ENCODE measurements at places on chromosomes 5 and 9.

GRCh38 chr5:18778225-18778624, 1144.0 kb downstream of the TAF11L14 start:
- no peak for DNase-seq

GRCh38 chr9:131754846-131755245, 15.0 kb upstream of the RAPGEF1 start:
- no peak for DNase-seq

GRCh38 chr5:88940713-88941112, 57.7 kb upstream of the MEF2C start:
- DNase-seq: no peak

DNA sequence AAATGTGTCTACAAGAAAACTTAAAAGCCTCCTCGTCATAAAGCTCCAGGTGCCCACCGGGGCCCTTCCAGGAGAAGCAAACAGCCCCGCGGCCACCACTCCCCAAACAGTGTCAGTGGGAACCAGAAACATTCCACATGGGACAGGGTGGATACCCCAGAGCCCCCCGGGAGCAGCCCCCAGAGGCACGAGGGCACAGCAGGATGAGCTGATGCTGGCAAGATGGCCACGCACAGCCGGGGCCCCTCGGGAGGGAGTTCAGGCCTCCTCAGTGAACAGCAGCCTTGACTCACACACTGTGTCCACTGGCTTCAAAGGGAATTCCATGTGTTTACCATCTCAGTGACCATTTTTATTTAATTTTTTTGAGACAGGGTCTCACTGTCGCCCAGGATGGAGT, 10.5 kb downstream of the EXD3 start:
- peak; percentile 8 for DNase-seq

DNA sequence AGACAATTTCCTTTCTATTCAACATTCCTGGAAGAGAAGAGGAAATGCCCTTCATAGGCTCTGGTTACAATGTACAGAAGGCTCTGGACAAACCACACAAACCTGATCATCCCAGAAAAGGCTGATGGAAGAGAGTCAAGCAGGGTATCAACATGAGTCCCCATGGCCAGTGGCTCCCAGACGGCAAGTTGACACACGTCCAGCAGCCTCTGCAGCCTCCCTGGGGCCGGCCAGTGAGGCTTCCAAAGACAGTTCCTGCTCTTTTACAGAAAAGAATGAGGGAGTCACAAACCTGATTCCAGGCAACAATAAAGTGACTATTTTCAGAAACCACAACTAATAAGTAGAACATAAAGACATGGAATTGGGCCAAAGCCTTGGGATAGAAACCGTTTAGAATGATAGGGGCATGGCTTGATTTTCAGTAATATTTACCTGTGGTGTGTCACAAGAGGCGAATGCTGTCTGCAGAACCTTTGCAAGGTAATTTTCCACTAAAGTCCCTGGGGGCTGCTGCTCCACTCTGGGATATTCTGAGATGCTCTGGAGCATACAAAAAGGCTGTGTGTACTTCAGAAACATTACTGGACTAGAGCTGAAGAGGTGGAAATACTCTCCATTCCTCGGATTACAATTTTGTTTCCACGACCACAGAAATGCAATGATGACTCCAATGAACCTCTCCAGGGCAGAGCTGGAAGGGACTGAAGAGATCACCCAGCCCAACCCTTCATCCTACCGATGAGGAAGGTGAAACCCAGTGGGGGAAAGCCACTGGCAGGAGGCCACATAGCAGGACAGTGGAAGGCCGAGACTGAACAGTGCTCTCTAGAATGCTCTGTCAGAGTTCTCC, 10.4 kb downstream of the MED27 start:
- no peak for DNase-seq
